ENCODE measurements at places on chromosomes 7 and 10. TPM values are rescaled to one million over a fixed set of nuclear protein-coding genes. Genes with fewer than 3 reads are reported as not detected.

- no peak for DNase-seq
Measured at GRCh38 chr10:60311821-60312220, 77.9 kb downstream of the ANK3 start.

DNA sequence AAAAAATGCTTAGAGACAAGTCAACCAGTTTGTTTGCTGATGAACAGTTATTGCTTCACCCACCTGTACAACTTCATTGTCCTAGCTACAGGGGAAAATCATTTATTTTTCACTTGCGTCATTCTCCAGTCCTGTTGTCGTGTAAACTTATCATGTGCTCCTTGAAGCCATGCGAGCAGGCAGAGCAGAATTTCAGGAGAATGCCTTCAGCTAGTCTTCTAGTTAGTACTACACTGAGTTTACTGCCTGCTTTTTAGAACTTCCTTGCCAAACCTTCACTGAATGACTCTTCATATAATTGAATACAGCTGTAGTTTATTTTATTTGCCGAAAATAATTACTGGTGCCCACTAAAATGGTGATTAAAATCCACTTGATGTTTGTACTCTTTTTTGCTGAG lies 15.6 kb downstream of the RPA3 start:
- no peak for DNase-seq

- DNase-seq = no peak
Measured at GRCh38 chr7:38306914-38307313, 33.5 kb upstream of the TARP start.

DNA sequence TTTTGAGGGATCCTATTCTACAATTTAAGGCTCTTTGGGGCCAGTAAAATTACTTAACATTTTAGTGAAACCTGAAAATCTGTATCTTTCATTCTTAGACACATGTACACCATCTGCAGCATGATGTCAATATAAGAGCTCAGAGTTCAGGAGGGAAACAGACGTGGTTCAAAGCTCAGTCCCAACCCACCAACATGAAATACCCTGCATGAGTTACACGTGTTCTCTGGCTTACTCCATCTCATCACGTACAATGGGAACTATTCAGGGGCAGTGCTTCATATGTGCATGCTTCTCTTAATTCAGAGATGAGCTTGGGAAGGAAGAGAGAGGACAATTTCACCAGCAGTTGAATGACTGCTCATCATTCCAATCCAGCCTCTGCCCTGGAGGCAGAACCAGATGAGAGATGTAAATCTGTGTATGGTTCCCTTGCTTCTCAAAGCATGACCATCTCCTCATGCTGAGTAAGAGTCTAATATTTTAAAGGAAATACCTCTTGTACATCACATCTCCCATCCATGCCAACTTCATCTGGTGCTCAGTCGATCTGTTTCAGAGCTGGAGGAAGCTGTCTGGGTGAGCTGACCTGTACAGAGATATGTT lies 29.0 kb upstream of the ADAM12 start:
- DNase-seq = no peak

- no peak for DNase-seq
Measured at GRCh38 chr7:26417911-26418413, 126.3 kb downstream of the SNX10 start.

- no peak for DNase-seq
Measured at GRCh38 chr7:22397981-22398380, 41.0 kb upstream of the RAPGEF5 start.

Gene MMD2
- not detected for polyA plus RNA-seq

Gene RAPGEF5
- polyA plus RNA-seq = 17.7 TPM

Gene FANK1
- polyA plus RNA-seq = 0.39 TPM

- DNase-seq = no peak
Measured at GRCh38 chr7:123661765-123662164, 6.1 kb downstream of the LMOD2 start.

DNA sequence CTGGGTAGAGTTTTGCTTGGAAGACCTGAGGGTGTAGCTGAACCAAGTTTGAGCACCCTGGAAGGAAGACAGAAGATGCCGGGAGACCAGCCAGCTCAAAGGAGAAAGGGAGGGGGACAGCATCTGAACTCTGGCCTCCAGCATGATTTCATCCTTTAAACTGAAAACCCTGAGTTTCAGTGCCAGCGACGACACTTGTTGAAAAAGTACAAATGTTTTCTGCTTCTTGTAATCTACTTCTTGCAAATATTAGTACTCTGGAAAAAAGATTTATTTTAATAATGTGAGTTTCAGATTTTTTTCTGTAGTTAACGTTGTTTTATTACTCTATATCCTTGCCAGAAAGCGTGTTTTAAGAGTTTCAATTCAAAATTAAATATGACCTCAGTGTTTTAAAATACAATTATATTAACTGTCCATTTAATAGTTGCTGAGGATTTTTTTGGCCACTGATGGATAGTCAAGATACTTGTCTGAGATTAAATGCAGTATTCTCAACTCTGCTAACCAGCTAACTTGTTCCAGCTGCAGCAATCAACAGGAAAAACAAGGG lies 227.7 kb downstream of the MGMT start:
- peak; percentile 94 for DNase-seq

DNA sequence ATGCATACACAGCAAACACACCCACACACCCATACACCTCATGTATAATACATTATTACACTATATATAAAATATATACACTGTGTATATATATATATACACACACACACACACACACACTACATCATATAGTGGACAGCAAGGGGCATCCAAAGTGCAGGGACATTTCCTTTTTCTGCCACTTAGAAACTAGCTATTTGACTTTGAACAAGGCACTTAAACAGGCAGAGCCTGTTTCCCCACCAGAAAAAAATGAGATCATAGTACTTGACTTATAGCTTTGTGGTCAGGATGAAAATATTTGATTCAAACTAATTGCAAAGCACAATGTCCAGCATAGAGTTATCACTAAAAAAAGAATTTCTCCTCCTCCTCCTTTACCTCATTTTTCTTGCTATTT lies 254.3 kb upstream of the NPVF start:
- DNase-seq = no peak

- DNase-seq = no peak
Measured at GRCh38 chr7:151899513-151900360, 22.8 kb upstream of the PRKAG2 start.

DNA sequence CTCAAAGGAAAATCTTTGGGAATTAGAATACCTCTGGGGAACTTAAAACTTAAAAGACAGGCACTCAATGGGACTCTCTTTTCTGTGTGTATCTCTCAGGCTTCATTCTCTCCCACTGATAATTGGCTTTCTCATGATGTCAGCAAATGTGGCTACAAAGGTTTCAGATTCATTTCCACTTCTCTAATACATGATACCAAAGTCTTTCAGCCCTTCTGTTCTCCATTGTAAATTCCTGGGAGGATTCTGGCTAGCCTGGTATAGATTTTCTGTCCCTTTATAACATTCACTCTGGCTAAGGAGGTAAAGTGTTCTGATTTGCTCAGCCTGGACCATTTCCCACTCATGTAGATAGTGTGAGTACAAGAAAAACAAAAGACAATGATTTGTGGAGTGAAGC lies 606.2 kb downstream of the PCDH15 start:
- no peak for DNase-seq
